Activated CD8-positive, alpha-beta memory T cell treated with anti-CD3 and anti-CD28 coated beads for 4 hours (primary cell): ENCODE measurements at places on chromosomes 3 and 15.

- DNase-seq, result no peak
Observed at GRCh38 chr3:67377299-67377698, 277.1 kb downstream of the SUCLG2 start.

- DNase-seq, result no peak
Observed at GRCh38 chr15:85639752-85640381, 154.9 kb downstream of the KLHL25 start.

GRCh38 chr15:82963471-82964341 is 11.2 kb upstream of the HOMER2 start:
- no peak for DNase-seq

- DNase-seq, result no peak
Observed at GRCh38 chr3:141021261-141021660, 29.9 kb upstream of the SPSB4 start.

- DNase-seq, result no peak
Observed at GRCh38 chr15:61712129-61712759, 348.0 kb downstream of the VPS13C start.

GRCh38 chr3:33681667-33682066 is 36.4 kb downstream of the CLASP2 start:
- DNase-seq, result no peak

- no peak for DNase-seq
Observed at GRCh38 chr3:171874251-171874681, 31.1 kb downstream of the TMEM212 start.

DNA sequence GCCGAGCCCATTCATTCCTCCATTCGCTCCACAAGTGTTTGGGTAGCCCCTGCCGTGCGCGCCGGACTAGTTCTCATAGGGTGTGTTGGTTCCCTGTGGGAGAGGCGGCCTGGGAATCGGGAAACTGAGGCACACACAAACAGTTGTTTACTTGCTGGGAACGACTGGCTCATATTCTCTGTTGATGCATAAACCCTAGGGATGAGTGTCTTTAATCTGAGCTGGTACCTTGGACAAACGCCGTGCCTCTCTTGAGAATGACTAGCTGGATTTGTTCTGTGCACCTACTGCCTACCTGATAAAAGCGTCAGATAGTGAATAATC is 737 bp downstream of the DNAJA4 start:
- DNase-seq, result no peak

DNA sequence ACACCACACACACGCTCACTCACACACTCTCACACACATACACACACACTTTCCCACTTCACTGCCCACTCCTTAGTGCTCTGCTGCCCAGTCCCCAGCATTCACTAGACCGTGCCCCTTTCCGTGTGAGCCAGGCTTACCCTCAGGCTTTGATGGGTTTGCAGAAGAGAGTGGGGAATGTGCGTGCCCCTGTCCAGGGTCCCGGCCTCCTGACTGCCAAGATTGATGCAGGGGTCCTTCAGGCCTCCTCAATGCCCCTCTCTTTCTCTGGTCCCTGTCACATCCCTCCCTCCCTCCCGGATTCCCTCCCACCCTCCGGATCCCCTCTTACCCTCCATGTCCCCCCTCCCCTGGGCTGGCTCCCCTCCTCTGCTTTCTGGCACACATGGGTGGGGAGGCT is 27.9 kb upstream of the KIF23 start:
- no peak for DNase-seq

DNA sequence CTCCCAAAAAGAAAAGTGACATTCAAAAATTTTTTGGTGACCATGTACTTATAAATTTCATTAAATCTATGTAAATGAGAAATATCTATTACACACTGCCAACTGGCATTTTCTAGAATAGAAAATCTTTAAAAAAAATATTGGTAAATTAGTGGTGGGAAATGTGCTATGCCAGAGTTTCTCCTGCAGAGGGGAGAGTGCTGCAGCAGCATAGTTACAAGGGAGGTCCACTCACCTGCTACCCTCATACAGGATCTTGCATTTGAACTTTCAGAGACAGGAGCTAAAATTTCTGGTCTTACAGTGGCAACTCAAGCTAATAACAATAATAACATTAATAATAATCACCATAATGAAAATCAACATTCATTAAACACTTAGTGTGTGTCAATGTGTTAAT is 459.6 kb downstream of the NSUN3 start:
- DNase-seq, result no peak

DNA sequence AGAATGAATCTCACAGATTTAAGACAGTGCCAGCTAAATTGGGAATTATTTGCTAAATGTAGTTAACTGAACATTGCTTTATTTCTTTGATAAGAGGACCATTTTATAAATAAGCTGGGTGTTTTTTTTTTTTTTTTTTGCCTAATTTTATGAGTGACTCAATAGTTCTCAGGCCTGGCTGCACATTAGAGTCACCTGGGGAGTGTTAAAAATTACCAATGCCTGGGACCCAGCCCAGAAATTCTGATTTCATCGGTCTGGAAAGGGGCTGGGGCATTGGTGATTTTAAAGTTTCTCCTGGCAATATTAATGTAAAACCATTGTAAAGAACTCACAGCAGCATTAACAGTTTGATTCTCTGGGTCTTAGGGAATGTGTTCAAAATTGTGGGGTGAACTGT is 51.2 kb upstream of the PHLDB2 start:
- DNase-seq, result no peak

- no peak for DNase-seq
Observed at GRCh38 chr3:42557854-42558253, 23.9 kb downstream of the SEC22C start.

DNA sequence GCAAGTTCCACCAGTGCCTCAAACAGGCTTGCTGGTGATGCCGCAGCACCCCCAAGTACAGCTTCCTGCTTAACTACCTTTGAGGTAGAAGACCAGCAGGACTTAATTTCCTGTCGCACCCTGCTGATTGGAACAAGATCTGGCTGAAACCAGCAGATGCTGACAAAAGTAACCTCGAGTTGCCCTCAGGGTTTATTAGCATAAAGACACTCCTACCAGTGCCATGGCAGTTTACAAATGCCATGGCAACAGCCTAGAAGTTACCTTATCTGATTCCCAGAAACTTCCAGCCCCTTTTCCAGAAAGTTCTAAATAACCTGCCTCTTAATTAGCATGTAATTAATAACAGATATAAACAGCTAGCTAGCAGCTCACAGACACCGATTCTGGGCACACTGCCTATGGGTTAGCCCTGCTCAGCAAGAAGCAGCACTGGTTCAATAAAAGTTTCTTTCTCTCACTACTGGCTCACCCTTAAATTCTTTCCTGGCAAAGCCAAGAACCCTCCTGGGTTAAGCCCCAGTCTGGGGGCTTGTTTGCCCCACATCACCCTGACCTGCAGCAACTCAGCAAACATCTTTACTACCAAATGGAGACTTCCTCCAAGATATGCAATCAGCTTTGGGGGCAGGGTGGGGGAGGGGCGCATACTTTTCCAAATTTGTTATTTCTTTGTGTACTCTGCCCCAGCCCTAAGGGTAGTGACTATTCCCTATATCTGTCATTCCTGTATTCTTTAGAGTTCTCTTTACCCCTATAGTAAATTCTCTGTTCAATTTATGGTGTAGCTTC is 54.2 kb downstream of the MAP4 start:
- no peak for DNase-seq

- no peak for DNase-seq
Observed at GRCh38 chr15:52103217-52104207, 9.1 kb downstream of the BCL2L10 start.

DNA sequence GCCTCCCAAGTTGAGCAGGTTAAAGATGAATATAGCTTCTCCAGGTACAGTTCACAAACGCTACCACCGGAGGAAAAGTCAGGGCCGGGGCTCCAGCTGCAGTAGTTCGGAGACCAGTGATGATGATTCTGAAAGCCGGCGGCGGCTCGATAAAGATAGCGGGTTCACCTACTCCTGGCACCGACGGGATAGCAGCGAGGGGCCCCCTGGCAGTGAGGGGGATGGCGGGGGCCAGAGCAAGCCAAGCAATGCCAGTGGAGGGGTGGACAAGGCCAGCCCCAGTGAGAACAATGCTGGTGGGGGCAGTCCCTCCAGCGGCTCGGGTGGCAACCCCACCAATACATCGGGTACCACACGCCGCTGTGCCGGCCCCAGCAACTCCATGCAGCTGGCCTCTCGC is 61.4 kb downstream of the SNRK start:
- no peak for DNase-seq

GRCh38 chr3:20563251-20563650 is 377.2 kb upstream of the SGO1 start:
- DNase-seq, result no peak

DNA sequence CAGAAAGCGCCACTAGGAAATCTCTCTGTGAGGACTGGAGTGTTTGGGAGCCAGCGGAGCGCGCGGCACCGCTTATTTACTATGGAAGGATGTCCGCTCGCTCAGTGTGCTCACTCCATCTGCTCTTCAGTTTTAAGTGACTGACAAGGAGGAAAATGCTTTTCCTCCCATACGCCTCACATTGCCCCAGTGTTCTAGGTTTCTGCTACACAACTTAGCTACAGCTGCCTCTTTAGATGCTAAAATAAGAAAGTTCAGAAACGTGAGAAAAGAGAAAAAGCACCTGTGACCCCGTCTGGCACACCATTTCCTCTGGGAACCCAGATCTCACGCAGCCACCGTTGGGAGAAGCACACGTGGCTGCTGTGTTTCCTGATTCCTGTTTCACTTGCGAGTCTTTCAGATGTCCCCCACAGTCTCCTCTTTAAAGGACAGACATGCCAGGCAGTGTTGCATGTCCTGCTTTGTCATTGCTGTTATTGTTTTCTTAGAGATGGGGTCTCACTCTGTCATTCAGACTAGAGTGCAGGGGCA is 11.7 kb upstream of the MUSTN1 start:
- DNase-seq, result no peak

- DNase-seq, result no peak
Observed at GRCh38 chr15:33675246-33675645, 293.1 kb upstream of the CHRM5 start.

GRCh38 chr3:27628026-27628750 is 93.9 kb downstream of the EOMES start:
- DNase-seq, result no peak

DNA sequence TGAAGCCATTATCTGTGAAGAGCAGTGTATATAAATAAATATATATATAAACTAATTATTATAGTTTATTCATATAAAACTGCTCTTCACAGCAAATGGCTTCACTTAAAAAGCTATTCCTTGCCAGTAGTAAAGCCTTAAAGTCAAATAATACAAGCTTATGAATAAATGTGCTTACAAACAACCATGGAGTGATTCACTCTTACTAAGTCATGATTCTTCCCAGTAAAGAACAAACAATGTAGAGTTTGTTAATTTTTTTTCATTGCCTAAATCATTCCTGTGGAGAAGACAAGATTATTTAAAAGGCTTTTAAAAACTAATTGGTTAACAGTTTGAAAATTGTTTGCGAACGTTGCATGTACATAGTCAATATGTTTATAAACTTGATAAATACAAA is 140.7 kb downstream of the PLCH1 start:
- DNase-seq, result no peak

DNA sequence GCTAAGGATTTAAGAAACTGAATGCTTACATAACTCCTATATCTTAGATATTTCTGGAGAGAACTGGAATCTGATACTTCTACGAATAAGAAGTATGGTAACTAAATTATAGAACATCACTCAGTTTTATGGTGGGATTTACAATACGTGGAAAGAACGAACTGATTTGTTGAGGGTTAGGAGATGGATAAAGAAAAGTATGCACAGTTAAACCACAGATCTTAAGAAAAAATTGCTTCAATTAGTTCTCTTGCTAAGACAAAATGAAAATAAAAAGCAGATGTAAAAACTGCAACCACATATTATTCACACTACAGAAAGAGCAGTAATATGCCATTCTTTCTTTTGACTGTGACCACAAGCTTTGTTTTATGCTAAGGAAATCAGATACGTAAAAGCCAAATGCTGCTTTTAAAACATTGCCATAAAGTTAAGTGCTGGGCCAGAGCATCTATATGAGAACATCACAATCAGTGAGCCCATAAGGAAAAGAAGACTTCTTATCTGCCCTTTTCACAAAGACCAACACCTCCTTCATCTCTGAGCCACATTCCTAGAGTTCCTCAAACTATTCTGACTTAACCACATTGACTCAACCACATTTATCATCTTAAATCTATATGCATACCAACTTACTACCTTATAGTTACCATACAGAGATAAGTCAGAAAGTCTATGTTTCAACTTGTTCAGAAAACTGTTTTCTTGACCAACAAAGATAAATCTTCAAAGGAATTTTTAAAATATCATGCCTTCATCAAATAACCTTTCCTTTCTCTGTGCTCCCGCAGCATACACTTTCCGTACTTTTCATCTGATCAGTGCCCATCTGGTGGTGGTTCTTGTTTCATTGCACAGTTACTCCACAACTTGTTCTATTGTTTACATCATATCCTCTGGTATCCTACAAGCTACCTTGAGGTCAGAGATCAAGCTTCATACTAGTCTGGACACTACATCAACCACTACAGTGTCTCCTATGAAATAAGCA is 61.7 kb downstream of the FSIP1 start:
- no peak for DNase-seq

GRCh38 chr15:80480909-80481308 is 76.7 kb downstream of the ARNT2 start:
- DNase-seq, result no peak

DNA sequence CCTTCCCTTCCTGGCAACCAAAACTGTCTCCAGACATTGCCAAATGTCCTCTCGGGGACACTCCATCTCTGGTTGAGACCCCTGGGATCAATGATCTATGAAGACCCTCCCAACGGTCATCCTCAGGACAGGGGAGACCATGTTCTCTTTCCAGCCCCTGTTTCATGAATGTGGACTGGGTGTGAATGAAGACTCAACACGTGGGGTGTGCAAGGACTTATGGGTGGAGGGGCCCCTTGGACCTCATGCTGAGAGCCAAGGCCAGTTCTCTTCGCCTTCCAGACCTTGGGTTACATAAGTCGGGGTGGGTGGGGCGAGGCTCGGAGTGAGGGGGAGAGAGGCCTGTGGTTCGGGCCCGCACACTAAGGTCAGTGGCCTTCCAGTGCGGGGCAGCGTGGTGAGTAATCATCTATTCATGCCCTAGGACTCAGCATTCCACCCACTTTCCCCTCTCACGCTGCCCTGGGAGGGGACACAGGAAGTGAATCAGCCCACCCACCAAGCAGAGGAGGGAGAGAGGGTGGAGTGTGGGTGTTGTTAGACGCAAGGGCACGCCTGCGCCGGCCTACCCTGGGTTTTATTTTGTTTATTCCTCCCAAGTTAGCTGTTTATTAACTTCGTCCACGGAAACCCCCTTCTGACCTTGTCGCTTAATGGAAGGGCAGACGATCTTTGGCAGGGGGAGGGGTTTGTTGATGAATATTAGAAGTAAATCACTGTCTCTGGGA is 6.7 kb downstream of the PAQR5 start:
- DNase-seq, result no peak
